ENCODE measurements at places on chromosomes 5 and 9.

DNA sequence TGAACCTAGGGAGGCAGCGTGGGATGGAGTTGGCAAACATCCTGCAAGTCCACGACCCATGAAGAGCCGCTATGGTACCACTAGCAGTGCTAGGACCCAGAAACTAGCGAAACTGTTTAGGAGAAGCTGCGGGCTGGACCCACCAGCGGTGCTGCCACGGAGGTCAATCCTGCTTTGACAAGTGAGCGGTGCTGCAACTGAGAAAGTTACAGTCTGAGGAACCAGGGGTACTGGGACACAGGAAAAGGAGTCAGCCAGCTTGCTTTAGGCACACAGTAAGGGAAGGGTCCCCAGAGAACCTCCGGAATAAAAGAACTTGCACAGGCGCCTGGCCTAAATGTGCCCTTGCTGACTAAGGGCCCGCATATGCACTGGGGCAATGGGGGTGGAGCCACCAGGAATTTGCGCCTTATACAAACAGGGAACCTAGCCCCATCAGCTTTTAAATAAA, 23.6 kb upstream of the ANXA2R start:
- DNase-seq = peak; percentile 31

- no peak for DNase-seq
Measured at GRCh38 chr5:81756016-81756415, 5.1 kb upstream of the SSBP2 start.

- no peak for DNase-seq
Measured at GRCh38 chr5:134576386-134577021, 51.0 kb downstream of the JADE2 start.

- no peak for DNase-seq
Measured at GRCh38 chr5:2330325-2331130, 420.9 kb downstream of the IRX2 start.

- no peak for DNase-seq
Measured at GRCh38 chr9:123832858-123833650, 96.9 kb downstream of the DENND1A start.

DNA sequence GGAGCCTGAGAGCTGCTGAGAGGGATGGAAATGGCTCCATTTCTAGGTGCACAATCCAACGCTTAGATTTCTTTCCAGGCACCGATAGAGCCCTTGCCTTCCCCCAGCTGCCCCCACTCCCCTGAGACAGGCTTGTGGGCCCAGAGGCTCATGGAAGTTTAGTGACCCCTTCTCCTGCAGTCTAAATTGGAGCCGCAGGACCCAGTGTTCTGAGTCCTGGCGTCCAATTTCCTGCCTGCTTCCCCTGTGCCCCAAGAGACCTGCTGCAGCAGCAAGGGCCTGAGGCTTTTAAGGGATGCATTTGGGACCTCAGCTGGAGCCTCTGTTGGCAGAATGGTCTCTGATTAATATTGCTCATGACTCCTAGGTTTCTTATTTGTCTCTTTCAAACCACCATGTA, 61.7 kb downstream of the RGS3 start:
- DNase-seq = no peak

- DNase-seq = no peak
Measured at GRCh38 chr5:35229076-35230037, 930 bp downstream of the PRLR start.

Data from hepatic stellate cell (primary cell).